ENCODE measurements at places on chromosomes 7 and 10.

GRCh38 chr7:68216051-68216450, 1219.4 kb downstream of the TYW1 start:
- DNase-seq = no peak

DNA sequence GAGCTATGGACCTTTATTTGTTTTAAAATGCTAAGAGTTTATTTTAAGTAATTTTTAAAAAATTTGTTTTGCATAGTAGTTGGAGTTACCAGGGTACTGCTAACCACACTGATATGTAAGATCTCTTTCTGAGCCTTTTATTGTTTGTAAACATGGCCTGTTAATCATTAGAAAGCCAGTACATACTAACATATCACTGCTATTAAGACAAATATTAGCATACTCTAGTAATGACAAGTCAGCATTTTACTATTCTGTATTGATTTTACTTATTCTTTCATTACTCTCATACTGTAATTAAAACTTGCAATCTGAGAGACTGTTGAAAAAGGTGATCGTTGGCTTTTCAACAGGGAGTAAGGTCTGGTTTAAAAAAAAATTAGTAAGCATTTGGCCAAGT, 66.7 kb downstream of the PTEN start:
- no peak for DNase-seq

- DNase-seq = no peak
Measured at GRCh38 chr7:3140834-3141233, 97.2 kb upstream of the CARD11 start.

- peak; percentile 75 for DNase-seq
Measured at GRCh38 chr7:55018361-55019190, at the start of gene EGFR. EGFR (plus strand) TSS chr7:55019017; CDS start chr7:55019278, 261 bp downstream.

- DNase-seq = no peak
Measured at GRCh38 chr10:90319188-90319914, 538.5 kb downstream of the HTR7 start.

GRCh38 chr7:18971839-18972238, 145.6 kb downstream of the TWIST1 start:
- DNase-seq = no peak

DNA sequence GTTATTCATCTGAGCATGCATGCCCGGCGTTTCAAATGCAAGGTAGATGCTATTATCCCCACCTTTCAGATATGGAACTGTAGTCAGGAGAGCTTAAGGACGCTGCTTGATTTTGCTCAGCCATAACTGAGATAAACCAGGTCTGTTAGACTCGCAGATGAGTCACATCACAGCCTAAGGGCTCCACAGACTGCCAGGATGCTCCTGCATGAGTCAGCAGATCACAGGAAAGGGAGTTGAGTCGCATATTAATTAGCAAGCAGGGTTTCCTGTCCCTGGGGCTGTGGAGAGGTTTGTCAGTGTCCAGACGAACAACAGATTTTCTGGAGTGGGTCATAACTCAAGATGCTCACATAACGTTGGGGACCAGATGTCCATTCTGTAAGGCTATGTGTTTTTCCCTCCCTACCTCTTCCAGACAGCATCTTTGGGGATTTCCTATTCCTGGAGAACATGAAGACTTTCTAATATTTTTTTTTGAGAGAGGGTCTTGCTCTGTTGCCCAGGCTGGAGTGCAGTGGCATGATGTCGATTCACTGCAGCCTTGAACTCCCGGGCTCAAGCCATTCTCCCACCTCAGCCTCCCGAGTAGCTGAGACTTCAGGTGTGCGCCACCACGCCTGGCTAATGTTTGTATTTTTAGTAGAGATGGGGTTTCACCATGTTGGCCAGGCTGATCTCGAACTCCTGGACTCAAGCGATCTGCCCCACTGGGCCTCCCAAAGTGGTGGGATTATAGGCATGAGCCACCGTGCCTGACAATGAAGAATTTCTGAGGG, 36.7 kb downstream of the PFKFB3 start:
- peak; percentile 86 for DNase-seq

GRCh38 chr7:11613292-11613930, 218.6 kb downstream of the THSD7A start:
- DNase-seq = no peak

- DNase-seq = no peak
Measured at GRCh38 chr10:78942091-78942501, 126.7 kb upstream of the ZMIZ1 start.

DNA sequence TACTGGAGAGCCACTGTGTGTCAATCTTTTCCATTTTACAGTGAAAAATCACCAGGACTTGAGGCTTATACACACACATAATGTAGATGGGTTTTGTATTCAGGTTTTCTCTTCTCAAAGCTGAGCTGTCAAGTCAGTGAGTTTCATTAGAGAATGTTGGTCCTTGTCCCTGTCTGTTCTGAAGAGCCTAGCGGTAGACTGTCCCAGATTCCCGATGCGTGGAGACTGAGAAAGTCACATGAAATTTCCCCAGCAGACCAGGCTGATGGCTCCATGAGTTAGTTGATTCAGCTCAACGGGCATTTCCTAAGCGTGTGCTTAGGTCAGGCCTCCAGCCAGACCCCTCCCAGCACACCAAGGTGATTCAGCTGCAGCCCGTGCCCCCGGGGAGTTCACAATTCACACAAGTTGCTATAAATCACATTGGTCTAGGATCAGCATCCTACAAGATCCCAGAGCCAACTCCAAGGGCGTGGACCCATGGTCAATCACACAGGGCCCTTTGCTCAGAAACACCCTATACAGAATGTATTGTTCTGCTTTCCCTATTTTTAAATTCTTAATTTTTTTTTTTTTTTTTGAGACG, 17.2 kb downstream of the CHST15 start:
- DNase-seq = peak; percentile 40

DNA sequence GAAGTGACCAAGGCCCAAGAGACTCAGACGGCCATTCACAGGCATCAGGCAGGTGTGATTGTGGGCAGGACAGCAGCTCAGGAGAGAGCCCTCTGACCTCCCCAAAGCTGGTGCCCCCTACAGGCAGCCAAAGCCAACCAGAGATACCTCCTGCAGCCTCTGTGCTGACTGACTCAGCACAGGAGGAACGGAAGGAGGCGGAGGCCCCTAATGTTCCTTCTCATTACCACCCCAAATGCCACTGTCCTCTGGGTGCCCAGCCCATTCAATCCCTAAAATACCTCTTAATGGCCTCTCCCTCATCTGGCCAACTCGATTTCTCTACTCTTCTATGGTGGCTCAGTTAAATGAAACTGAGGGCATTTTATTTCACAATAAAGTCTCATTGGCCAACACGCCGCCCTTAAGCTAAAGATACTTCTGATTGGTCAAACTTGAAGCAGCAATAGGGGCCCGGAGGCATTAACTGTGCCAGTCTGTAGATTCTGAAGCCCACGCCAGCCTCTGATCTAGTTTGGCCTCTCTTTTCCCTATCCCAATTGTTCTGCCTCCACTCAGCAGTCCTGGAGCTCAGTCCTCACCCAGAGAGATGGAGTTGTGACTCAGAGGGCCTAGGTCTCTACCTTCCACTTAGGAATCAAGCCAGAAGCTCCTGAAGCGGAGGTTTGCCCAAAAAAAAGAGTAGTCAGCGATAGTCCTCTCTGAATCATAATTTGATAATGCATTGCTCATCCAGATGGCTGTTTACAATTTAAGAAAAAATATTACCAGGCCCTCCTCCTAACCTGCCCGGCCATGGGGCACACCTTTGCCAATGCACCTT, 1.2 kb downstream of the CYREN start:
- DNase-seq = peak; percentile 59

GRCh38 chr10:21825345-21825744, 178.2 kb downstream of the DNAJC1 start:
- no peak for DNase-seq

DNA sequence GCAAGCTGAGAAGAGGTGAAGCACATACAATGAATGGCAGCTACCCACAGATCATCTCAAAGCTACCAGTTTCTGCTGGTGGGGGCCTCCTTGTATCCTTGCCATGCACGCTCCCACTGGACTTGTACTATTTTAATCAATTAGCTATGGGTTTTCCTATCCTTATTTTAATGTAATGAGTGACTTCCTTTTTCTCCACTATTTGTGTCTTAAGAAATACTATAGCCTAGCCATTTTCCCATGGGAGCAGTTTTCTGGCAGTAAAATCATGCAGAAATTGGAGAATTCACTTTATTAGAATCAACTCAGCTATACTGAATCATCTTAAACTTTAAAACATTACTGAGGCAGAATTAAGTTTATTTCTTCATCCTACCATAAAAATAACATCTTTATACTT, 73.5 kb downstream of the CTNNA3 start:
- no peak for DNase-seq

DNA sequence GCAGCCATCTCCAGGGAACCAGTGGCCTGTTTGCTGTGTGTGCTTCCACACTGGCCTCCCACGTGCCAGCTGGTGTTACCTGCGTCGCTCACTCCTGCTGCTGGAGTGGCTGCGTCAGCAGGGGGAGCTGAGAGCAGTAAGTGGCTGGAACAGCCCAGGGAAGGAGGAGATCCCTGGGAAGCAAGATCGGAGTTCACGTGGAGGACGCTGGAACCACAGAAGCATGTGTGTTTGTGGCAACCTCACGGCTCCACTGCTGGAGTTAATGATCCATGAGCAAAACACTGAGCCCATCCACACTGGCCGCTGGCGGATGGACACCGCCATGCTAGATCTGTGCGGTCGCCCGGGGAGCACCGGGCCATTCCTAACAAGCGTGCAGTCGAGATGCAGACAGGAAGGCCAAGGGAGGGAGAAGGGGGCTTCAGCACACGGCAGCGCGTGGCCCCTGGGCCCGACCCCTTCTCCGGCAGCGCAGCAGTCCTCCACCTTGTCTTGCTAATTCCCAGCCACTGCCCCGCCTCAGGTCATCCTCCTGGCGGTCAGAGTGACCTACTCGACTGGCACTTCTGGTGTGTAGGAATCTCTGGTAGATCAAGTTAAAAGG, 68.5 kb upstream of the EEPD1 start:
- peak; percentile 68 for DNase-seq

DNA sequence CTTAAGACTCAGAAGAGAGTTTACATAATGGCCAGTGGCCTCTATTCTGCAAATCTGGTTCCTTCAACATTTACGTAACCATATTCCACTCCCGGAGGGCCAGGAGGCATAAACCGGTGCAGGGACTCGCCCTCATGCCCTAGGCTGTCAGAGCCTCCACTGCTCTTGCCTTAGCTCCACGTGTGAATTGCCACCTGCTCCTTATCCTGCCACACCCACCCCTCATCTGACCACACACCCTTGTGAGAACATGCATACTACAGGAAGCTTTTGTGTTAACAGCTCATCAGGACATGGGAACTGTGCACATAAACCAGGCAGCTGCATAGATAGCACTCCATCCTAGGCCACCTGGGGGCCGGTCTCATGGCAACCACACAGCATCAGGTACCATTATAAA, 146.7 kb upstream of the PFKP start:
- DNase-seq = no peak

GRCh38 chr7:87882151-87882937, 6.1 kb downstream of the DBF4 start:
- DNase-seq = no peak

DNA sequence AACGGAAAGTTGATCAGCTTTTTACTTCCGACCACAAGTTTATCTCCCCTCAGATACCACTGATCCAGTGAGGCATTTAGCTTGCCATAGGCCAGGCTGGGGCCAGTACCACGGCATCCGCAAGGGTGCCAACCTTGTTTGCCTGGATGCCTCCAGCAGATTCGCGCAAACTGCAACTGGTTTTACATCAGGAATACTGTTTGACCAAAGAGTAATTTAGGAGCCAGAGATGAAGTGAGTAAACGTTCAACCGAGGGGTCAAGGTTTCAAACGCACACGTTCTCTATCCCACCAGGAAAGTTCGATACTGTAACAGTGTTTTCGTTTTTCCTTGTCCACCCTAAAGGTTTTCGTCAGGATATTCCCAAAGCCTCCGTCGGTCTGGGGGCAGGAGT, 266 bp upstream of the MDFIC start:
- DNase-seq = no peak

- DNase-seq = no peak
Measured at GRCh38 chr10:112658900-112659638, 212.1 kb downstream of the VTI1A start.

GRCh38 chr10:47441938-47442337, 42.0 kb downstream of the ANXA8 start:
- DNase-seq = no peak

- DNase-seq = peak; percentile 61
Measured at GRCh38 chr7:140672382-140673062, at the start of gene ADCK2. ADCK2 (plus strand) TSS chr7:140672945; CDS start chr7:140673331, 386 bp downstream.

DNA sequence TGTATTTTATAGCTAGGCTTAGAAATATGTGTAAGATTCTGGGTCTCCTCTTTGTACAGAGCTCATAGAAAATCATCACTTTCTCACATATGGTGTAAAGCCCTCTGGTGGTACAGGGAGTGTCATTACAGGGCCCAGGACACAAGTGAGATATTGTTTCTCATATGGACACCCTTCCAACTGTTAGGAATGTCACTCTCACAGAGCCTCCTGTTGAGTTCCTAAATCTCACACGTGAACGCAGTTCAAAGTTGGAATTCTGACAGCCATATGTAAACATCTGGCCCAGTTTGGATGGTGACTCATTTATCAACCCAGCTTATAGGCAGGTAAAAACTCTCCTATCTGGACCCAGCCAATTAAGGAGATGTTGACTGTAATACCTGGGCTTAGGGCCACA, 35.4 kb upstream of the ZNF107 start:
- peak; percentile 9 for DNase-seq

DNA sequence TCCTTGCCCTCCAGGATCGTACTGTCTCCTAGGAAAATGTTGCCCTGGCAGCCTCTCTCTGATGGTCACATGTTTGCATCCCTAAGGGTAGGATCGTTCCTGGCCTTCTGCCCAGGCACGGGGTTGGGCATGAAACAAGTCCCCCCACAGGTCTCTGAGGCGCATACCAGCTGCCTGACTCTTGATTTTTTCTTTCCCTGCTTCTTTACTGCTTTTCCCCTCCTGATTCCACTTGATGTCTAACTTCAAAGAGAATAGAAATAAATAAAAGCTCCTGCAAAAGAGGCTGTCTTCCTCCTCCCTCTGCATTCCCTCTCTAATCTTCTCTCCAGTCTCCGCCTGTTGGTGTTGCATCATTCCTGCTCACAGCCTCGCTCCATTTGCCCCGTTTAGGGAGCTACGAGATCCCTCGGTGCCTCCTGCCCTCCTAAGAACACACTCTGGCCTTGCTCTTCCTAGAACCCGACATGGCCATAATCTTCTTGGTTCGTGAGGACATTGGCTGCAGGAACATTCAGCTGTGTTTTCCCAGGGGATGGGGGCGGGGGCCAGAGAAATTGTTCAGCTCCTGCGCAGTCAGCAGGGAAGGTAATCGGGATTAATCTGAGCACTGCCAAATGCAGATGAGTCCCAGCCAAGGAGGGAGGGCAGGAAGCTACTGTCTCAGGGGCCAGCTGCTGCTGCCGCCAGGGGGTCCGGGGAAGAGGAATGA, 26.0 kb downstream of the LEP start:
- DNase-seq = peak; percentile 93
